ENCODE measurements at places on chromosomes 16 and 17.

GRCh38 chr16:54928411-54929089 lies 2.1 kb upstream of the IRX5 start:
- DNase-seq, result peak; percentile 88

GRCh38 chr17:4235372-4236279 lies 28.2 kb downstream of the ANKFY1 start:
- no peak for DNase-seq

DNA sequence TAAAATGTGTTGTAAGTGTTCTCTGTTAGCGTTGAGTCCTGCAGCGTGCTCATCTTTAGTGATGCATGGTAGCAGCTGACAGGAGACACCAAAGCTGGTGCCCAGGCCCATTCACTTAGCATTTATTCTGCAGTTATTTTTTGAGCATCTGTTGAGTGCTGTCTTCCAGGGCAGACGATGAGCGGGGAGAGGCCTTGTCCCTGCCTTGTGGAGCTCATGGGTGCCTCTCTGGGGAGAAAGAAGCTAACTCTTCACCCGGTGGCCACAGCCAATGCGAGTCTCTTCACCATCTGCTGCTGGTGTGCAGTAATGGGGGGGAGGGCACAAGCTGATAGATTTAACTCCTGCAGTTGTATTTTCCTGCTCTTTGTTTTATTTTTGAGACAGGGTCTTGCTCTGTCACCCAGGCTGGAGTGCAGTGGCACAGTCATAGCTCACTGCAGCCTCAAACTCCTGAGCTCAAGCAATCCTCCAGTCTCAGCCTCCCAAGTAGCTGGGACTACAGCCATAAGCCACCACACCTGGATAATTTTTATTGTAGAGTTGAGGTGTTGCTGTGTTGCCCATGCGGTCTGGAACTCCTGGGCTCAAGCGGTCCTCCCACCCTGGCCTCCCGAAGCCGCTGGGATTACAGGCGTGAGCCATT lies 30.5 kb downstream of the GPT2 start:
- DNase-seq, result no peak

DNA sequence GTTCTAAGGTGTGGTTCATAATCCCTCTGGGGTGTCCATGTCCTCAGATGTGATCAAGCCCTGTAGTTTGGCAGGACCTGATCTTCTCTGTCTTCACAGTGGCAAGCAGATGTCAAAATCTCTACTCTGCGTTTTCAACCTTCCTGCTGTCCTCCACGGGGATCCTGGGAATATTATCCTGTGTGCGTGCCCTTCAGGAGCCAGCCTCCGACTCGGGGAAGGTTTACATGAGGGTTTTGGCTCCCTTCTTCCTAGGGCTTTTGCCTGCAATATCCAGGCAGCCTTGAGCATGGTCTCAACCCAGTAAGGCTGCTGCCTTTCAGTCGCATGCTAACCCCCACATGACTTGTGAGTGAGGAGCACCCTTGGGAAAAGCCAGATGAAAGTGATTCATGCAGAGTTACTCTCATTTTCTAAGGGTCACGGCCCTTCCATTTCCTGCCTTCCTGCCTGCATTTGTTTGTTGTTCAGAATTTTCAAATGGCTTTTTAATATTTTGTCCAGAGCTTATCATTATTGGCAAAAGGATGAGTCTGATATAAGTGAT lies 202.2 kb upstream of the CHMP6 start:
- DNase-seq, result peak; percentile 77

DNA sequence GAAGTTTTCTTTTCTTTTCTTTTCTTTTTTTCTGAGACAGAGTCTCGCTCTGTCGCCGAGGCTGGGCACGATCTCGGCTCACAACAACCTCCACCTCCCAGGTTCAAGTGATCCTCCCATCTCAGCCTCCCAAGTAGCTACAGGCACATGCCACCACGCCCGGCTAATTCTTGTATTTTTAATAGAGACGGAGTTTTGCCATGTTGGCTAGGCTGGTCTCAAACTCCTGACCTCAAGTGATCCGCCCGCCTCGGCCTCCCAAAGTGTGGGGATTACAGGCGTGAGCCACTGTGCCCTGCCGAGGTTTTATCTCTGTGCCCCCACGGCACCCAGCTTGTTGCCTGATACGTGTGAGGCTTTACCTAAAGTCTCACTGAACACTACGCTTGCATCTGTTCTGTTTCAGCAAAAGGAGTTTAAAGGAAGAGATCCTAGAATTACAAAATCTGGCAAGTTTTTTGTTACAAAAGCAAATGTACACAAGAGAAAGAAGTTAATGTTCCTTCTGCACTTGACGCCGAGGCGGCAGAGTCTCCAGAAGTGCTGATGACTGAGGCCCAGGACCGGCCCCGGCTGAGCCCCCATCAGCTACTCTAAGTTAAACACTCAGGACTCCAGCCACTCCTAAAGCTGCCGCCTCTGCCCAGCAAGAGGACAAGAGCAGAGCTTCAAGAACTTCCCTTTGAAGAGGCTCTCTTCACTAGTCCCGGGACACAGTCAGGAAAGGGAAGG lies 9.2 kb downstream of the ABCA3 start:
- DNase-seq, result no peak

- DNase-seq, result peak; percentile 43
These were observed 188.8 kb downstream of the PRKCA start for GRCh38 chr17:66491213-66491612.

GRCh38 chr17:47895347-47895855 lies 635 bp upstream of the SP2 start:
- no peak for DNase-seq

DNA sequence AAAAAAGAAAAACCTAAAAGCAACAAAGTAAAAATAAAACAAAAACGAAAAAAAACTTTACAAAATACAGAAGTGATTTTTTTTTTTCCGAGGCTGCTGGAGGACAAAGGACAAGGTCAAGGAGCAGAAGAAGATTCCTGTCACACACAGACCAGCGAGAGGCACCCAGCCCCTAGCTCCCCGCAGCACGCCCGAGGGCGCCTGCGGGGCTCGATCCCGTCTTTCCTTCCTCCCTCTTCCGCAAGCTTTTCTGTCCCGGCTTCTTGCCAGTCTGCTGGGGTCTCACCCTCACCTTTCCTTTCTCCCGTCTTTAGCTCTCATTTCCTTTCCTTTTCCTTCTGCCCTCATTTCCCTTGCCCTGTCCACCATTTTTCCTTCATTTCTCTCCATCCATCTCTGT lies 66.1 kb upstream of the DNAH17 start:
- no peak for DNase-seq

GRCh38 chr16:86037999-86038925 lies 139.3 kb downstream of the IRF8 start:
- DNase-seq, result no peak

- no peak for DNase-seq
These were observed 114.3 kb downstream of the NPIPB5 start for GRCh38 chr16:22624800-22625533.

- DNase-seq, result no peak
These were observed 688.2 kb upstream of the SOX9 start for GRCh38 chr17:71432378-71433315.

DNA sequence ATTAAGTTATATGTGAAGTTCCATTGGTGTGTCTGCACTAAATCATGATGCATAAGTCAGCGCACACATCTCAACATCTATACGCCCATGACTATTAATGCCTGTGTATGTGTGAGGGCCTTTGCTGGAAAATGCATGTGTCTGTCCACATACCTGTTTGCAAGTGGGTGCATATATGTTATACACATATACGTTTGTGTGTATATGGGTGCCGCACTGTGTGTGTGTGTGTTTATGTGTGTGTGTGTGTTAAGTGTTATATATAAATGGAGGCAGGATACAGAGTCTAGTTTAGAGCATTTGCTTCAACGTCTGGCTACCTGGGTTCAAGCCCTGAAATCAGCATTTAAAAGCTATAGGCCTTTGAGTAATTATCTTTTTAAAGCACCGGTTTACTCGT lies 19.5 kb downstream of the GP2 start:
- DNase-seq, result no peak

DNA sequence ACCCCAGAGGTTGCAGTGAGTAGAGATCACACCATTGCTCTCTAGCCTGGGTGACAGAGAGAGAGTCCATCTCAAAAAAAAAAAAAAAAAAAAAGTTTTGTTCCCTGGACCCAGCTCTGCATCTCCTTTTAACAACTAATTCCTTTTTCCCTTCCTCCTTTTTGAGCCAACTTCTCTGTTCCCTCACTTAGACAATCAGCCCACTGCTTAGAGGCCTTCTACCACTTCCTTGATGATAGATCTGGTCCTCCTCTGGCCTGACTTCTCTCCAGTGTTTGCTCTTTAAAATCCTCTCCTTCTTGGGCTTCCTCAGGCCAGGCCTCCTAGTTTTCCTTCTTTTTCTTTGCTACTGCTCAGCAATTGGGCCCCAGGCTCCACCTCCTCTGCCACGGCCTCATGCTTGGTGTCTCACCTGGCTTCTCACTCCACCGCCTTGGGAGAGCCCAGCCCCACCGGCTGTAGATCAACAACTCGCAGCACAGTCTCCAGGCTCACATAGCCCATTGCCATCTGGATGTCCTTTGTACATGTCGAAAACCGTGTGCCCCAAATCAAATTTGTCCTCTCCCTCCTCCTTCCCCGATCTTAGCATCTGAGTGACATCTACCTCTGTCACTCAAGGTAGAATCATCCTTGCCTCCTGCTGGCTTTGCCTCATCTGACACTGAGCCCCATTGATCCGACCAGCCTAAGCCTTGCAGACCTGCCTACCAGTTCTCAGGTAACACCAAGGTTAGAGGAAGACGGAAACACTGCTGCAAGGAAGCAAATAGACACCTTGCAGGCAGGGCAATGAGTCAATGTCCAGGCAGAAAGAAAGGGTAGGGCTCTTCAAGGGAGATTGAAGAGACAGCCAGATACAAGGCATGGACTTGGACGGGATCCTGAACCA lies 17.4 kb downstream of the ARHGAP27 start:
- no peak for DNase-seq

DNA sequence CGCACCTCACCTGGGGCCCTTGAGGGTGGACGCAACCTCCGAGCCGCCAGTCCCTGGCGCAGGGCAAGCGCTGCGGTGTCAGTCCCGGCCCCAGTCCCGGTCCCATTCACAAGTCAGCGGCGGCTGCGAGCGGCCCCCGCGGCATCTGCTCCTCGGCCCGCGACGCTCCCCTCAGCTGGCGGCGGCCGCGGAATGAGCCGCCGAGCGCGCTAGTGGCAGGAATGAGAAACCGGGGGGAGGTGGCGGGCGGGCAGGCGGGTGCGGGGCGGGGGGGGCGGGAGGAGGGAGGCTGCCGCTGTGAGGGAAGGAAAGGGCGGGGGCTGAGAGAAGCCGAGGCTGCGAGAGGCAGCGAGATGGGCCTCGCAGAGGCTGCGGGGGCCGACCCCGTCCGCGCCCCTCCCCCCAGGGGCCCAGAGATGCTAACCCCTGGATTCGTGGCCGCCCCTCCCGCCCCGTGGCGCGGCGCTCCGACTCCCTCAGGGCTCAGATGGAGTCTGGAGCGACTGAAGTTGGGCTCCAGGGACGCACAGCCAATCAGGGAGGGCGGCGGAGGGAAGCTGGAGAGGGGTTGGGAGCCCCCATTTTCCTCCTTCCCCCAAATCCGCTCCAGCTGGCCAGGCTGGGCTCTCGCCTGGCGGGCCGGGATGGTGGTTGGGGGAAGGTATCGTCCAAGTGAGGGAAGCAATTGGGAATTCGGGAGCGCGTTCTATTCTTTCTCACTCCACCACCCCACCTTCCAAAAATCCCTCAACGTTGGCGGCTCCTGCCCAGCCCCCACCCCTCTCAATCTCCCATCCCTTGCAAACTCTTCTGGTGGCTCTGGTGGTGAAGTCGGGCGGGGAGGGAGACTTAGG lies at the start of gene CDH11:
TSS of gene CDH11 (minus strand) at position 194 of the 854 bp plus-strand sequence. CDS start 117,194 bp downstream, outside the sequence.
- no peak for DNase-seq

GRCh38 chr16:19809121-19809635 lies 75.5 kb downstream of the GPRC5B start:
- peak; percentile 13 for DNase-seq

GRCh38 chr17:39607851-39608130 lies at the start of gene NEUROD2:
NEUROD2 (minus strand) TSS chr17:39607920; CDS start chr17:39606599, 1,321 bp downstream.
- DNase-seq, result no peak

- no peak for DNase-seq
These were observed 46.3 kb downstream of the TK2 start for GRCh38 chr16:66503612-66504011.

DNA sequence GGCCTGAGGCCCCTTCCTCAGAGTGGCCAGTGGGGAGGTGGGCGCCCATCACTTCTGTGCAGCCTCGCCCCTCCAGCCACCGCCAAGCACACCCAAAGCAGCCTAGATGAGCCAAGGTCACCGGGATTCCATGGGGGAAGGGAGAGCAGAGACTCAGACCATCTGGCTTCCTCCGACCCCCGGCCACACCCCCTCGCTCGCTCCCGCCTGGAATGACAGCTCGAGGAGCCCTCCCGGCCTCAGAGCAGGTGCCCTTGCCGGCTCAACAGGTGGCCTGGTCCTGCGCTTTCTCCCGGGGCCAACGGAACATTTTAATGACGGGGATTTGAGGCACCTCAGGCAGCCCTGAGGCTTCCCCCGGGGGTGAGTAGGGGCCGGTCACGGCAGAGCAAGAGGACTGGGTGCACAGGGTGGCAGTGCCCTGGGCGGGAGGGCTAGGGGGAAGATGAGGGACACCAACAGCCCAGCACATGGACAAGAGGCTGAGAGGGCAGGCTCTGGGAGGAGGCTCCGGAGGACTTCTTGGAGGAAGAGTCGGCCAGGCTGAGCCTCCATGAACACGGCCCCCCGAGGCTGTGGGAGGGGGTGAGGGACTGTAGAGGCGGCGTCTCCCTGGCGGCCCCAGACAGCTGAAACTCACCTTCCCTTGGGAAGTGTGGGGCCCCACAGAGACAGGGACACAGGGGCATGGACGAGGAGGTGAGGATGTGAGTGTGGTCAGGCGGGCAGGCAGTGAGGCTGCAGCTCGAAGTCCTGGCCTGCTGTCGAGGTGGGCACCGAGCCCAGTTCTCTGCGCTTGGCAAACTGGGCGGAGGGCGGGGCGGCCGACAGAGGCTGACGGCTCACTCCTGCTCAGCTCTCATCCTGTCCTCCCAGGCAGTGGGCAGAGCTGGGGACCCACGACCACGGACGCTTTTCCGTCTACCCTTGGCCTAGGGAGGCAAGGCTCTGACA lies 12.5 kb upstream of the C1QTNF8 start:
- DNase-seq, result no peak

DNA sequence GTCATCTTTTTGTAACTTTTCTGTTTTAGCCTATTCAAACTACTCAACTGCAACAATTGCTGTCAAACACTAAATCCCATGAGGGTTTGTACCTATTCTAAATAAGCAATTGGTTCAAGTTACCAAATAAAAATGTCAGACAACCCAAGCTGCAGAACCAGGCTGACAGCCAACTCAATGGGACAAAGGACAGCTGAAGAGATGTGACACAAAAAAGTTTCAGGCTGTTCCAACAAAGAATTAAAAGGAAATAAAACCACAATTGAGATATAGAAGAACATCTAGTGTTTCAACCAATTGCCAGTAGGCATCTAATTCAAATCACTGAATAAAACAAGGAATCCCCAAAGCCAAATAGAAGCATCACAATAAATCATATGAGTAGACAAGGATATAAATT lies 49.3 kb downstream of the GRB7 start:
- no peak for DNase-seq

GRCh38 chr17:78332991-78333390 lies 26.9 kb downstream of the SOCS3 start:
- DNase-seq, result no peak

GRCh38 chr16:61277849-61278248 lies 758.4 kb downstream of the CDH8 start:
- DNase-seq, result no peak

GRCh38 chr16:81804134-81804610 lies 25.1 kb downstream of the PLCG2 start:
- DNase-seq, result no peak

Measured in DND-41 (cell line).